Omental fat pad (tissue), 4 donors: ENCODE measurements at places on chromosomes 11 and 22.

- no peak for DNase-seq
These were observed 160.5 kb upstream of the GRK3 start for GRCh38 chr22:25403811-25404471.

DNA sequence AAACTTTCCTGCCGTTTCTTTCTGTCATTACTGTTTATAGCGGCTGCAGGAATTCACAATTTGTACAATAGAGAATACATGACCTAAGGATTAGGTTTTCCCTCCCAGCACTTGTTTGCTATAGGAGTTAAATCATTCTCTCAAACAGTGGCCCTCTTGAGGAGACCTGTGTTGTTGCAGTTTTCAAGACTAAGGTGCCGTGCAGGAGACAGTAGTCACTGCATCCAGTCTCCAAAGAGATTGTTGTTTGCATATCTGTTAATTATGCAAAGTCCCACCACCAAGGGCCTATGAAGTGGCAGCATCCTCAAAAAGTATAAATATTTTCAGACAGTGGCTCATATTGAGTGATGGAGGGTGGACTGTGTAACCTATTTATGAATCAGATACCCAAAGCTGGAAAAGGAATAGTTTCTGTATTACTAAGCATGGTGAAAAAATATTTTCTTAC is 2.3 kb downstream of the PRSS23 start:
- DNase-seq, result no peak

- no peak for DNase-seq
These were observed 2.7 kb downstream of the CHRM4 start for GRCh38 chr11:46388619-46389449.

GRCh38 chr11:32940865-32941264 is 48.3 kb downstream of the QSER1 start:
- DNase-seq, result no peak

DNA sequence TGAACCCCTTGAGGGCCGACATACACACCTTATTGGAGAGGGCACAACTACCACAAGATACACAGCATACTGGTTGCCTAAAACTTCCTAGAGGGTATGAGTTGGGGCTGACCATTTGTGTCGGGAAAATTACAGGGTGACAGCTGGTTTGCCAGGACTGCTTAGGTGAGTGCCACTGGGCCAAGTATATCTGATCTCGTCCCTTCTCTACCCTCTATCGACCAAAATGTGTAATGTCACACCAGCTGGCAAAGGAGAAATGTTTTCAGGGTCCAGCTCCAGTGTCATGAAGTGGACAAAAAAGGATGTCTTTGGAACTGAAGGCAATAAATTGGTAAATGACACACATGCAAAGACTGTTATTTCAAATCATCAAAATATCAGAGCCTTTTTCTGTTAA is 126.1 kb downstream of the PGR start:
- no peak for DNase-seq

- no peak for DNase-seq
These were observed 303.4 kb downstream of the SHANK2 start for GRCh38 chr11:70948855-70949531.
